CD4-positive, alpha-beta T cell treated with Interleukin-1 beta for 1 hour (primary cell): ENCODE measurements at places on chromosomes 16 and 17.

DNA sequence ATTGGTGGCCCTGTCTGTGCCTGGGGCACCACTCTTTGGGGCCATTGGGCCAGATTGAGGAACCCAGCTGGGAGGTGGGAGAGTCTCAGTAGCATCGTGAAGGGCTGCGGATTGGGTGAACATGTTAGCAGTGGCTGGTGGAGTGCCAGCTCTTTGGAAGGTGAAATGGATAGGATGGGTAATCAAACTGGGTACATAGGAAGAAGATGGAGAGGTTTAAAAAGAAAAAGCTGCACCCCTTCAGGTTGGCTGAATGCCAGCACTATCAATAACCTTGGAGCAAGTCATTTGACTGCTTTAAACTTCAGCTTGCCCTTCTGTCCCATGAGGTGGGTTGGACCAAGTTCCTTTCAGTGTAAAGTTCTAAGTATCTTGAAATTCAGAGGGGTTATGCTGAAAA lies 95.0 kb downstream of the RPTOR start:
- DNase-seq, result no peak

GRCh38 chr16:24102209-24102660 lies 153.9 kb upstream of the CACNG3 start:
- no peak for DNase-seq

GRCh38 chr16:85449885-85450245 lies 163.3 kb upstream of the GSE1 start:
- DNase-seq, result no peak

DNA sequence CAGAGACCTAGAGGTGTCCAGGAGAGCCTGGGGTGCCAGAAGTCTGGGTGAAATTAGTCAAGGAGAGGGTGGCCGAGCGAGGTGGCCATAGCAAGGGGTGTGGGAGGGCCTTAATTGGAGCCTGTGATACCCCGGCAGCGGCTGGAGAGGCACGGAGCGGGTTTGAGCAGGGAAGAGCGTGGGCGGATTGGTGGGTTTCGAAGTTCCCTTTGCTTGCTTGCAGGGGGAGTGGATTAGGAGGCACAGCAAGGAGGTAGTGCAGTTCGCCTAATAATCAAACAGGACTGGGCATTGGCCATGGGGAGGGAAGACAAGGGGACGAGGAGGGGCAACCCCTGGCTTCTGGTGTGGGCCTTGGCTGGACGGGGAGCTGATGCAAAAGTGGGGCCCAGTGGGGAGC lies 5.4 kb upstream of the FAM83G start:
- no peak for DNase-seq

- DNase-seq, result no peak
Observed at GRCh38 chr16:64253096-64253495, 868.8 kb downstream of the CDH11 start.

GRCh38 chr17:10018461-10018891 lies 113.4 kb upstream of the RCVRN start:
- DNase-seq, result peak; percentile 12

DNA sequence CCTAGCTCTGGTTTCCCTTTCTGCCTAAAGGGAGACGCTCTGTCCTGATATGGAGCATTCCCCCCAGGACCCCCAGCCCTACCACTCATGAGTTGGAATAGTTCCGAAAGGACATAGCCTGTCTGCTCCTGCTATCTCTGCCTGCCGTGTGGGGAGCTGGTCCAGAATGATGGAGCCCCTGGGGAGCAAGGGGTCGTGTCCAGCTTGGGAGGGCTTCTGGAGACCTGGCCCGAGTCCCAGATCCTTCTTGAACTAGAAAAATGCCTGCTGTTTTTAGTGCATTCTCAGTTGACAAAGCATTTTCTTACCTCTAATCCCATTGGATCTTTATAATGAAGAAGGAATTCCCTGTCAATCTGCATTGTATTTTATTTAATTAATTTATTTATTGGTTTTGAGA lies 9.1 kb upstream of the GRN start:
- no peak for DNase-seq

GRCh38 chr17:27327397-27327796 lies 33.5 kb downstream of the WSB1 start:
- no peak for DNase-seq

GRCh38 chr17:15363702-15364101 lies 22.3 kb upstream of the TEKT3 start:
- no peak for DNase-seq

- DNase-seq, result no peak
Observed at GRCh38 chr17:5871666-5872065, 198.5 kb upstream of the WSCD1 start.

GRCh38 chr17:29021226-29021625 lies 15.4 kb upstream of the SEZ6 start:
- DNase-seq, result no peak

GRCh38 chr17:38617967-38618760 lies 12.4 kb upstream of the SRCIN1 start:
- no peak for DNase-seq

- DNase-seq, result no peak
Observed at GRCh38 chr16:56618138-56618537, 7.4 kb upstream of the MT1E start.

- DNase-seq, result no peak
Observed at GRCh38 chr16:5028950-5029475, 4.7 kb downstream of the NAGPA start.

DNA sequence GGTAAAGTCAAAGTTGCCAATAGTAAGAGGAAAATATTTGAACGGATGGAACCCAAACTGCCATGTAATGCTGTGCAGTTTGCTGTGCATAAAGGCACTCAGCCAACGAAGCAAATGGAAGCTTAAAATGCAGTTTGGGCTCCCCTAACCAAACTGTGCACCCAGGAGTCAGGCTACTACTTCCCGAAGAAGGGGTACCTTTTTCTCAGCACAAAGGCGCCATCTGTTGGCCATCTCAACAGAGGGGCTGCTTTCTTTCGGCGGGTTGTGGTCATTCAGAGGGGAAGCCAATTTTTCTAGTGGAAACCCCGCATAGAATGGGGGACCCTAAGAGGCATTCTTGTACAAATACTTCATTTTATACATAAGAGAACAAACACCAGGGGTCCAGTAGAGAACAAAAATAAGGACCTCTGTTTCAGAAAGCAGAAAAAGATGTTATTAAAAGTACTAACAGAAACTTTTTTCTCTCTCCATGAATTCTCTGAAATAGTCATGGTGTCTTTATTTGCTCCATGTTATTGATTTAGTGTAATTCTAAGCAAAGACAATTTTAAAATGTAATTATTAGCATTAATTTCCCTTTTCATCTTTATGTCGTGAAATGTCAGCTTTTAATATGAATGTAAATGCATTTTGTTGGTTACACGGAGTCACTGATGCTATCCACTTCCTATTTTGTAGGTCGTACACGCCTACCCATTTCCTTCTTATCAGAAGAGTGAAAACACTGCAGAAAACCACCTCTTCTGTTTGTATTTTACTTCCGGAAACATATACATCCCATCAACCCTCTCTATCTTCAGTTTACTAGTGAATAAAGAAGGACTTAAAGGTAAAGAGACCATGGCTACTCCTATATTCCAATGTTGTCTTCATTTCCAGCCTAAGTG lies 453.3 kb downstream of the KCNJ2 start:
- DNase-seq, result no peak

GRCh38 chr16:31036691-31037090 lies 3.3 kb downstream of the STX4 start:
- no peak for DNase-seq

GRCh38 chr16:20259541-20259940 lies 67.8 kb downstream of the GP2 start:
- no peak for DNase-seq

DNA sequence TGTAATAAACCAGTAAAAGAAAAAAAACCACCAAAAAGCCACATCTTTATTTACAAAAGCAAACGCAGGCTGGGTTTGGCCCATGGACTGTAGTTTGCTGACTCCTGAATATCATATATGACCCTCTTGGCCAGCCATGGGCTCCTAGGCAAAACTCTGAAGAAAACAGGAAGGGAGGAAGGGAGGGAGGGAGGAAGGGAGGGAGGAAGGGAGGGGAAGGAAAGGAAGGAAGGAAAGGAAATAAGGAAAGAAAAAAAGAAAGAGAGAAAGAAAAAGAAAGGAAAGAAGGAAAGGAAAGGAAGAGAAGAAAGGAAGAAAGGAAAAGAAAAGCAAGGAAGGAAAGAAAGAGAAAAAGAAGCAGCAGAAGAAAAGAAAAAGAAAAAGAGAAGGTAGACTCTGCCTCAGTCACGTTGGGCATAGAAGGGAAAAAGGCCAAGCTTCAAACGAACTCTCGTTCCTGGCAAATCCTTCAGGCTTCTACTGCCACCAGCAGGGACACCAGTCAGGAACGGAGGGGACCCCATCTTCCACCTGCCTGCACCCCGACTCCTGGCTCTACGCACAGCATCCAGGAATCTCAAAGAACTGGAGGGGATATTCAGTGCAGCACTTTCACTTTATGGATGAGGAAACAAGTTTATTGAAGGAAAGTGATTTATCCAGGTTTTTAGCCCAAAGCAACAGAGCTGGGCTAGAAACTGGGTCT lies 22.1 kb downstream of the CDC42EP4 start:
- DNase-seq, result no peak

DNA sequence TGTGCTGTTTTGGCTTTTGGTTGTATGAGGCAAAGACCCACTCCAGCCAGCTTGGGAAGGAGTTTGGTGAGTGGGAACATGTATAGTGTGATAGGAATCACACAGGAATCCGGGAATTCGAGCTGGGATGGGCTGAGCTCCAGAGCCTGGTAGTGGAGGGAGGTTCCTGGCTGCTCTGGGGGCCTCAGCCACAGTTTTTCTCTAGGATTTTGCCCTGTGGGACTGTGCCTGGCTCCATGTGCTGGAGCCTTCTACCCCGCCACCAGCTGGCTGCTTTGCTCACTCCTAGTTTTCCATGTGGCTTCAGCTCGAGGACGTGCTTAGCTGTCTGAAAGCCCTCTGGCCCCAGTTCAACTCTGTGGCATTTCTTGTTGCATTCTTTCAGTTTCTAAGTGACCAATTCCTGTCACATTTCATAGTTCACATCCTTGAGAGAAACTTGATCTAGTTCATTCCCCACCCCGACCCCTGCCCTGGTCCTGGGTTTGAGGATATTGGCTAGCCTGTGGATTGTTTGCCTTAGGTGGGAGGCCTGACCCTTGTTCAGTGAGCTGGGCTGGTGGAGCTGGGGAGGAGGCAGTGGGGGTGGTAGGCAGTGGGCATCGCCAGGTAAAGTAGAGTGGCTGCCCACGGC lies 5.0 kb downstream of the SEC14L1 start:
- no peak for DNase-seq

DNA sequence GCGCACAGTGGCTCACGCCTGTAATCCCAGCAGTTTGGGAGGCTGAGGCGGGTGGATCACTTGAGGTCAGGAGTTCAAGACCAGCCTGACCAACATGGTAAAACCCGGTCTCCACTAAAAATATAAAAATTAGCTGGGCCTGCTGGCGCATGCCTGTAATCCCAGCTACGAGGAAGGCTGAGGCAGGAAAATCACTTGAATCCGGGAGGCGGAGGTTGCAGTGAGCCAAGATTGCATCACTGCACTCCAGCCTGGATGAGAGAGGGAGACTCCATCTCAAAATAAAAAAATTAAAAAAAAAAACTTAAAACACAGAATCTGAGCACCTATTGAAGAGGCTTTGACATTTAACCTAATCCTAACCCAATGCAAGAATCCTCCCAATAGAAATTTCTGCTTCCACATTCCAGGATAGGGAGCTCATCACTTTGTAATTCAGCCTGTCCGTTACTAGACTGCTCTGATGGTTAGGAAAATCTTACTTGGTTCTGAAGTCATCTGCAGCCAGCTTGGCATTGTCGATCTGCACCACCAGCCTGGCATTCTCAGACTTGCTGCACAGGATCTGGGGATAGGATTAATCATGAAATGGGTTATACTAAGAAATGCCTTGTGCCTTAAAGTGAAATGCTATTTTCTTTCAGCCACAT lies 2.1 kb downstream of the KRT33B start:
- no peak for DNase-seq

GRCh38 chr17:32515677-32516383 lies 29.0 kb downstream of the CDK5R1 start:
- no peak for DNase-seq

GRCh38 chr16:28089205-28089991 lies 25.9 kb upstream of the GSG1L start:
- no peak for DNase-seq

DNA sequence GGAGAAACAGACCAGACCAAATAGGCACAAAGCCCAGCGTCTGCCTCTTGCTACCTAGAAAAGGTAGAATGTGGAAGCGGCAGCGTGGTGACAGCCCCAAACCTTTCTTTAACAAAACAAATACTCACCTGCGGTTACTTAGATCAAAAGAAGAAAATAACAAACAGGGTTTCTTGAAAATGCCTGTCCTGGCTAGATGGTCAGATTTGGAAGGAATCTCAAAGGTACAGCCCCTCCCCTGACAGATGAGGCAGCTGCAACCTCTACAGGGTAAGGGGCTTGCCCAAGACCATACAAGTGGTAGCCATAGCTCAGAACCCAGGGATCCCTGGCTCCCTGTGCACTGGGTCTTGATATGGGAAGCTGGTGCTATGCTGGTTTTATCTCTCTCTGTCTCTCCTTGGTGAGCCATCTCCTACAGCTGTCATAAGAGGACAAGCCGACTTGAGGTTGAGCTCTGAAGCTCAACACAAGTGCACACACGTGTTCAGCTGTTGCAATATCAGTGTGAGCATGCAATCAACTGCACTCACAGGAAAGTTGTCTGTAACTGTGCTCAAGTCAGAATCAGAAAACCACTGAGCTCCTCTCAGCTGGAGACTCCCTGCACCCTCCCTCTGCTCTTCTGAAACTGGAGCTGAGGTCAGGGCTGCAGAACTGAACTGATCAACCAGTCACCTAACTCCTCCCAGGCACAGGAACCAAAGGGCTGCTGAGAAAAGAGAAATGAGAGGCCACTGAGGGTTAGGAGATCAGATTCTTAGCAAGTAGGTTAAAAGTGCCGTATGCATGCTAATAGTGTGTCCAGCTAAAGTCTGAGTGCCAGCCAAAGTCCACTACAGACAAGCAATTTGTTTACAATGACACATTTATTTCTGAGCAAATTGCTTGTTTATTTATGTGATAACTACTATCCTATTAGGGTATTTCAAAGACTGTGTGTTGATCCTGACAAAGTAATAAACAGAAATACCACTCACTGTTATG lies 6.1 kb upstream of the RNF157 start:
- DNase-seq, result peak; percentile 45

GRCh38 chr17:47844227-47844626 lies 3.2 kb upstream of the SCRN2 start:
- no peak for DNase-seq
